ENCODE measurements at places on chromosomes 1 and 21. TPM values are rescaled to one million over a fixed set of nuclear protein-coding genes. Genes with fewer than 3 reads are reported as not detected.

FCAMR gene
- not detected for total RNA-seq

TGFB2 gene
- total RNA-seq = 4.9 TPM

SDF4 gene
- 57.7 TPM for total RNA-seq

DNA sequence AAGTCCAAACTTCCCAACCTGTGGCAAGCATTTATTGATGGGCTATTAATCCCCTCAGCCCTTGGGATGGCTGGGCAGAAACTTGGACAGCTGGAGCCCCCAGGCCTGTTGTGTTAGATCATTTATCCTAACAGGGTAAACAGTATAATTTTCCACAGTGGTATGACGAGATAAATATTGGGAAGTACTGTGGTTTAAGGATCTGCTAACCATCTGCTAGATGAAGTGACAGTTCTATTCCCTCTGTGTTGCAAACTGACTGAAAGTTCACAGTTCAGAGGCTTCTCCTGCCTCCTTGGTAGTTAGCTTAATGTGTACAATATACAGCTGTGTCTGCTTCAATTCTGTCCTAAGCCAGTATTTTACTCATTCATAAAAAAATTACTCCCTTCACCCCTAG, 127.5 kb upstream of the CHODL start:
- no peak overlapping the region for H3K27ac ChIP-seq
- H3K27me3 ChIP-seq = no peaks in the 10 kb centered on the region
- DNase-seq = no peak
- H3K36me3 ChIP-seq = no peaks in the 10 kb centered on the region
- H3K4me1 ChIP-seq = no peaks in the 10 kb centered on the region
- no peak overlapping the region for H3K4me3 ChIP-seq

GRCh38 chr1:58932859-58933598, 149.2 kb upstream of the JUN start:
- no peaks in the 10 kb centered on the region for H3K27me3 ChIP-seq
- H3K4me1 ChIP-seq = no peaks in the 10 kb centered on the region
- no peak overlapping the region for H3K27ac ChIP-seq
- DNase-seq = no peak
- H3K36me3 ChIP-seq = no peaks in the 10 kb centered on the region
